Stimulated activated CD4-positive, alpha-beta T cell treated with anti-CD3 and anti-CD28 coated beads, Interleukin-4, amount 100 ng/mL, for 1 hour (primary cell): ENCODE measurements at places on chromosomes 5 and 9.

DNA sequence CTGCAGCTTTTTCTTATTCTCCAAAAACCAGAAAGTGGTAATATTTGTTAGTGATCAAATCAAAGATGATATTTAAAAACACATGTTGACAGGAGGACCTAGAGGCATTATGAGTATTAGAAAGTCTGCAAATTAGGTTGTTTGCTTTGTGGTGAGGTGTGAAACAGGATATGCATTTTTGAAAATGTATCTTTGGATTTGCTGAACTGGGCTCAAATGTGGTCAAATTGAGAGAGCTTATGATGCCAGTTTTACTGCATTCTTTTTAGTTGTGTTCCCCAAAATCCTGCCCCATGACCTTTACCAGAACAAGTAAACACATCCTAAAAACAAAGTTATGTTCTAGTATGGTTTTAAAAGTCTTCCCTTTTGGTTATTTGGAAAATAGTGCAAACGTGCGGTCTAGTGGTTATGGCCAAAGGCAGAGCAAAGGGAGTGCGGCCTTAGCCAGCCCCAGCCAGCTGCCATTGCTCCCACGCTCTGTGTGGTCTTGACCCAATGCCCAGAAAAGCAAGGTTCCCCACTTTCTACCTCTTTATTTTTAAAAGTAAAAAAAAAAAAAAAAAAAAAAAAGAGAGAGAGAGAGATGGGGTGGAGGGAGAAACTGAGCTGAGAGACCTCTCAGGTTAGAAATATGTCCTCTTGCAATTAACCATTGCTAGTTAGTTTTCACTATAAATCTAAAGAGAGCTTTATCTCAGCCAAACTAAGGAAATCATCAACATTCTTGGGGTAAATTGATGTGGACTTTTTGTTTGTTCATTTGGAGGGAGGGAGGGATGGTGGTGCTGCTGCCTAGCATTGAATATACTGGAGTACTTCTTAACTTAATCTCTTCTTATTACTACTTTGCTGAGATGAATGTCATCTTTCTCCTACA lies 176.6 kb downstream of the ARHGAP26 start:
- no peak for DNase-seq

DNA sequence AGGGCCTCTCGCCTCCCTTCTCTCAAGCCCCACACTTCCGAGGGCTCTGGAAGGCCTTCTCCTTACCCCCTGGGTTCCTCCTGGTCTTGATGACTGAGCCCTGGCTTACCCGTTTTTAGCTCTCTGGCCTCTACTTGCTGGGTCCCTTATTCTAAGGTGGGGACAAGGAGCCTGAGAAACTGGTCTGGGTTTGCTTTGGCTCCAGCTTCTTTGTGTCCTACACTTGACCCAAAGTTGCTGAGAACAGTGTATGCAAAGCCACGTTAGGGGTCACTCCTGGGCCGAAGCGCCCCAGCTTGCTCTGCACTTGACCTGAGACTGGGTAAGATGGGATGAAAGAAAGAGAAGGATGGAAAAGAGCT lies 788 bp downstream of the ZNF346 start:
- DNase-seq = no peak

GRCh38 chr5:80269991-80270438 lies 14.2 kb upstream of the SERINC5 start:
- DNase-seq = no peak

- DNase-seq = no peak
These were observed 9.4 kb downstream of the CD180 start for GRCh38 chr5:67187006-67187715.

DNA sequence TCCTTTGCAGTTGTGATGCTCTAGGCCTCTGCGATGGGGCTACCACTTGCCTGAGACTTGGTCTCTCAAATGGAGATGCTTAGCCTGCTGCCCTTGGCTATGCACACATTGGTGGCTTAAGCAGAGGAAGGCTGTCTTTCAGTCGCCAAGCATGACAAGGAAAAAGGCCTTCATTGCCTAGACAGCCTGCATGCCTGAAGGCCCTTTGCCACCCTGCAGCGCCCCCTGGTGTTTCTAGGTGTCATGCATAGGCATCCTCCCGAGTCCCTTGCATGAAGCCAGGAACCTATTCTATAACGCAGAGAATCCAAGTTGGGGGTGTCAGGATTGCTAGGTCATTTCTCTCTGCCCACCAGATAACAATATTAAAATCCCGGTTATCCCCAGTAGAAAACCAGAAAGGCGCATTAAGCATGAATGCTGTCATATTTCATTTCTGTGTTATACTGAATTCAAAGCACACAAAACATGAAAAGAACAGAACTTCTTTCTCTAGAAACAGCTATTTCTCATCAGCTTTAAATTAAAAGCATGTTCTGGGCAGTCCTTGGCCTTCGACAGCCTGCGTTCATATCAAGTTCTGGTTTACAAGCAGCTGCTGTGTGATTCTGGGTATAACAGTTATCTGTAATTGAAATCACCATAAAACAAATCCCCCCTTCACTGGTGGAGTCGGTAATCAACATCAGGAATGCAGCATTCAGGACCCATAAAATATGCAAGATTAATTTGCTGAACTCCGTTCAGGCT lies 59.7 kb upstream of the TRPC7 start:
- DNase-seq = peak; percentile 11

- DNase-seq = no peak
These were observed 26.4 kb downstream of the LPCAT1 start for GRCh38 chr5:1497242-1497777.

- DNase-seq = no peak
These were observed 35.8 kb downstream of the GSN start for GRCh38 chr9:121303456-121304451.

- peak; percentile 33 for DNase-seq
These were observed 37.7 kb upstream of the STXBP1 start for GRCh38 chr9:127574072-127574993.

DNA sequence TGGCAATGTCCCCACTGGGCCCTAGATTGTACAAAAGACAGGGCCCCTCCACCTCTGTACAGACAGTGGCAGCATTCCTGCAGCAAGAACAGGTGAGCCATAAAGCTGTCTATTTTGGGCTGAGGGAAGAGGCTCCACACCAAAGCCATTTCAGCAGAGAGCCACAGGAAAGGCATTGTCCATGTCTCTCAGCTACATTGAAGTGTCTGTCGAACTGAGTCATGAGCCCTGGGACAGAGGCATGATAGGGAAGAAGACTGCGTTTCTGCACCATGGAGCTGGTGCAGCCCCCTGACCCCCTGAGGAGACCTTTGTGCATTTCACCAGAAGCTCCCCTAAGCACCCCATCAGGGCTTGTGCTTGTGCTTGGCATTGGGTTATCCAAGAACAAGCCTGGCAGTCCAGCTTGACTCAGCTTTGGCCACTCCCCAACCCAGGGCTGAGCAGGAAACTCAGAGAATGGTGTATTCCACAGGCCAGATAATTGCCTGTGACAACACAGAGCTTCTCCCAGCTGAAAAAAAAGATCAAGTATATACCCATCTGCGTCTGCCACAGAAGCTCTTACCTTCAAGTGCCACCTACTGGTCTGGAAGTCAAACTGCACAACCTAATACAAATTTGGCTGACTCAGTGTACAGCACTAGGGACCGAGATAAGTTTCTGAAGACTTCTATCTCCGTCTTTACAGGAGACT lies 5.9 kb upstream of the FRMD3 start:
- DNase-seq = no peak
